ENCODE measurements at places on chromosomes 1 and 21.
A peak's percentile ranks its signal among the peaks of the same experiment; 100 is the strongest.

DNA sequence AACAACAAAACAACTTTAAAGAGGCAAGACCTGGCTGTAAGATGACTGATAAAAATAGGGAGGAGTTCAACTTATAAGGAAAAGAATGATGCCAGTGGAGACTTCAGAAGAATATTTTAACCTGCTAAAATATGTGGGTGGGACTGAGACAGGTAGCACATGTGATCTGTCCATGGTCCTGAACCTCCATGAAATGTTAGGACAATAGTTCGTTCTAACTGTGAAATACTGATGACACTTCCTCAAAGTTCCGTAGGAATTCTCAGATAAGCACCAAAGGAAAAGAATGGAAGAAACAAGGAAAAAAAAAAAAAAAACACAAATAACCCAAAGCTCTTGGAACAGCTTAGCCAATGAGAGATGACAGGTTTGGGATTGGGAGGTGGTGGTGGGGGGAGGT lies 44.7 kb downstream of the CDC42BPA start:
- peak; percentile 64 for DNase-seq

DNA sequence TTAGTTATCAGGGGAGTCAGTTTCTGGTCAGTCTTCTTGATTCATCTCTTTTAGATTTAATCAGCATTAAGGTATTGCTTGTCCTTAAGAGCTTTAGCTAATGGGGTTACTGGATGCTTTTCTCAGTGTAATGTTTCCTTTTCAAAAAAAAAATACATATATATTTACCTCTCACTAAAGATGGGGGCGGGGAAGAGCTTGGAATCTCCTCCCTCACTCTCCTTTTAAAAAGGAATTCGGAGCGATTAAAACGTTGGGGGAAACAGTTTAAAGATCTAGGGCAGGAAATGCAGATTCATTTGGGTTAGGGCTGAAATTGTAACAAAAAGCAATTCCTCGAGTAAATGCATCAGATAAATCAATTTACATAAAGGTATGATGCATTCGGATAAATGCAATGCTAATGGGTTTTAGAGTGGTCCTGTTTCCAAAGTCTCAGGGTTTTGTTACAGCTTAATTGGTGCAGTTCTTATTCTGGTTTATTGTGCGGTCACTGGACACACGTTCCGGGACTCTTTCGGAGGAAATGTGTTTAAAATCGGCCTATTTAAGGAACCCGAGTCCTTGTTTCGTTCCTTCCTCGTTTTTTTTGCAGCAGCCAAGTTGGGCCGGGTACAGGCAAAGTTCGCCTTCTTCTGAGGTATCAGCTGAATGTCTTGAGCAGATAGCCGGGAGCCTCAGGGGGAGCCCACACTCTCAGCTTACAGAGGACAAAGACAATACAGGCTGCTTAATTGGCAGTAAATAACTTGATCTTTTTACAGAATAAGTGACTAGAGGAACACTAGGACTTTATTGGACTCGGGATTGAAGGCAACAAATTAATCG lies 1.6 kb downstream of the LMO4 start:
- DNase-seq: peak; percentile 9

- DNase-seq: no peak
Measured at GRCh38 chr1:113805639-113806038, 6.6 kb downstream of the RSBN1 start.

DNA sequence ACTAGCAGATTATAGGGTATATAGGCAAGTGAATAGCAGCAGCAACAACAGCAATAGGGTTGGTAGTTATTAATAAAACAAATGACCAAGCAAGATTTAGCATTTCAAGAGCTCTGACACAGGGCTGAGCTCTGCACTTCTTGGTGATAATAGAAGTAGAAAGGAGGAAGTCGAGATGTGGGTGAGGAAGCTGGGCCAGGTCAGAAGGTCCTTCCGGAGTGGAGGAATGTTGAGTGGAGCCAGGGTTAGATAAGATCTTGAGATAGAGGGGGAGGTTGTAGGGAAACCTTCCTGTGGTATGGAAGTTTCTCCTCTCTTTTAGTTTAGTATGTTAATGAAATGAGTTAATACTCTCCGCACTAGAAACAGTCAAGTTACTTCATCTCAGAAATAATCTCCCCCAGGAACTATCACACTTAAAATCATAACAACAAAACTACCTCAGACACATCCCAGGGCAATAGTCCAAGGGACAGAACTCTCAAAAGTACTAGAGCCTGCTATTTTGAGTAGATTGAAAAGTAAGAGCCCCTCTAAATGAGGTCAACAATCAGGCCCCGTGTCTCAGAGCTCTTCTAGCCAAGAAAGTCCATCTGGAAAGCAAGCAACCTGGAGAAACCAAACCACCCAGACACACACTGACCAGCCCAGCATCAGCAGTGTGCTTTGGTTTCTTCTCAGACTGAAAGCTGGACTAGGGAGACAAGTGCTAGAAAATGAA lies 45.4 kb upstream of the ATP1B1 start:
- DNase-seq: peak; percentile 5

DNA sequence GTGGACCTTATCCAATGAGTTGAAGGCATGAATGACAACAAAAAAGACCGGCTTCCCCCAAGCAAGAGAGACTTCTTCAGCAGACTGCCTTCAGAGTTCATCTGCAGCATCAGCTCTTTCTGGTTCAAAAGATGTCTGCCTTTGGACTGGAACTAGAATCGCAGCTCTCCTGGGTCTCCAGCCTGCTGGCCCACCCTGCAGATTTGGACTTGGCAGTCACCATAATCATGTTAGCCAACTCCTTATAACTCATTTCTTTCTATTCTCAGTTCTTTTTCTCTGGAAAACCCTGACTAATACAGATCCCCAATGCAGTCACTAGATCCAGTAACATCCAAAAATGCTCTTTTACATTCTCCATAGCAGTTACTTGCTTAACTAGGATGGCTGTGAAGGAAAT lies 89.2 kb upstream of the MARK1 start:
- DNase-seq: no peak

GRCh38 chr1:207719234-207719633 lies 32.6 kb upstream of the CD46 start:
- no peak for DNase-seq

DNA sequence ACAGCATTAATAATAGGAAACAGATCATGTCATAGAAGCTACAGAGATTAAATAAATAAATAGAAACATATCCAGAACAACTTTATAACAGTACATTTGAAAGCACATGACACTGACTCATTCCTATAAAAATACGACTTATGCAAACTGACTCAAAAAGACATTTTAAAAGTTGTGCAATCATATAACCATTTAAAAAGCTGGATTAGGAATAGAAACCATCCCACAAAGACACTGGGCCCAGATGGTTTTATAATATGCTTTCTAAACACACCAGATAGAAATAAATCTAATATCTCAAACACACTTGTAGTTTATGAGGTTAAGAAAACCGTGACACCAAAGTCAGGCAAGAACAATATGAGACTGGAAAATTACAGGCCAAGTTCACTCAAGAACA lies 47.6 kb downstream of the MATN1 start:
- DNase-seq: peak; percentile 15

DNA sequence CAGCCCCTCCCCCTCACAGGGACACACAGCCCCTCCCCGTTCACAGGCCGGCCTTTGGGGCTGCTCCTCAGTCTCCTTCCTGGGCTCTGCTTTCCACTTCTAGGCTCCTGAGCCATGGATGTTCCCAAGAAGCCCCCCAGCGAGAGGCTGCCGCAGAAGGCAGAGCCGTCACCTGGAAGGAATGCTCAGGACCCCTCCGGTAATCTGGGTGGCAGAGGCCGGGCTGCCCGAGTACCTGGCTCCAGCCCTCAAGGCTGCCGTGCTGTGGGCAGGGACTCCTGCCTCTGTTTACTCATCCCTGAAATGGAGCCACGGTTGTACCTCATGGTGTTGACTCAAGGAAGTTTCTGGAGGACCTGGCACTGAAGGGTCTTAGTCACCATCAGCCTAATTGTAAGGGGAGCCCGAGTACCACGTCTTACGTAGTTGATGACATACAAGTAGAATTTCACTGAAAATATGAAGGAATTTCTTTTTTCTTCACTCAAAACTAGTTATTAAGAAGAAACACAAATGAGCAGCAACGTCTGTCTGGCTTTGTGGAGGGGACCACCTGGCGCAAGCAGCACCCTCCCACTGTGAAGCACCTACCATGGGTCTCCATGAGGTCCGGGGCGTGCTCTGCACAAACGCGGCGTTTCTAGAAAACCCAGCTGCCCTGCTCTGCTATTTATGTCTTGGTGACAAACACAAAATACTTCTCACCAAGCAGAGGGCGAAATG lies 33.7 kb downstream of the PRDM15 start:
- no peak for DNase-seq

DNA sequence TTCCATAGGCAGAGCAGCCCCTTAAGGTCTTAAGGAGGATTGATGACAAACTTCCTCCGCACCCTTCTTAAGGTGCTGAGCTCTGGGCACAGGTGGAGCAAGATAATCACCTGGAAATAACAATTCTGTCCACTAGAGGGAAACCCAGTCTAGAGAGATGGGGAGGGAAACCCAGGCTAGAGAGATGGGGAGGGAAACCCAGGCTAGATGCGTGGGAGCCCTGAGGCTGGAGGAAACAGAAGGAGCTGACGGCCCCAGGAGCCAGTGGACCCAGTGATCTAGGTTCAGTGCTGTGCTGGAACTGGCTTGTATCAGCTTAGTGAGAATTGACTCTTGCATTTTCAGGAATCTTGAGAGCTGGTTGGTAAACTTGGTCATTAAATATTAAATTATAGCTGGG lies 17.8 kb upstream of the MYCL start:
- DNase-seq: peak; percentile 51

GRCh38 chr1:6348511-6349191 lies 44.9 kb downstream of the ACOT7 start:
- peak; percentile 88 for DNase-seq

DNA sequence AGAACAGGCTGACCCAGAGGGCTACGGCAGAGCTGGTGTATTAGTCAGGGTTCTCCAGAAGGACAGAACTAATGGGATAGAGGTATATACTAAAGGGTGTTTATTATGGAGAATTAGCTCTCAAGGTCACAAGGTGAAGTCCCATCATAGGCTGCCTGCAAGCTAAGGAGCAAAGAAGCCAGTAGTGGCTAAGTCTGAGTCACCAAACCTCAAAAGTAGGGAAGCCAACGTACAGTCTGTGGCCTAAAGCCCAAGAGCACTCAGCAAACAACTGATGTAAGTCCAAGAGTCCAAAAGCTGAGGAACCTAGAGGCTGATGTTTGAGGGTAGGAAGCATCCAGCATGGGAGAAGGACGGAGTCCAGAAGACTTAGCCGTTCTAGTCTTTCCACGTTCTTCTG lies 179.2 kb downstream of the BACH1 start:
- DNase-seq: no peak

- DNase-seq: no peak
Measured at GRCh38 chr1:152599934-152600333, at the start of gene LCE3C. TSS of gene LCE3C (plus strand) at chr1:152600234. CDS start at chr1:152600732, 498 bp downstream.

Measured in lung microvascular endothelial cell (primary cell).